ENCODE measurements at places on chromosomes 11 and 22.

- no peak for DNase-seq
Observed at GRCh38 chr11:123386796-123387510, 43.1 kb upstream of the GRAMD1B start.

- no peak for DNase-seq
Observed at GRCh38 chr11:44256673-44257291, 53.2 kb downstream of the ALX4 start.

DNA sequence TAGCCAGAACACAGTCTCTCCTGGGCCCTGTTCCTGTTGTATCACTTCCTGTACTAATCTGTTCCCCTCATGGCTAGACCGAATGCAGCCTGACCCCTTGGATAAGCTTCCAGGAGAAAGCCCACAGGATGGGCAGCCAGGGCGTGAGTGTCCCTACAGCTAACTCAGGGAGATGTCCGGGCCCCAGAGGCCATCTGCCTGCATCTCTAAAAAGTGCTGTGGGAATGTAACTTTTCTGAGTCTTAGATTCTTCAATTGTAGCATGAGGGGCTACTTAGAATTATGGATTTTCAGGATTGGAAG, 7.7 kb upstream of the MALAT1 start:
- no peak for DNase-seq

DNA sequence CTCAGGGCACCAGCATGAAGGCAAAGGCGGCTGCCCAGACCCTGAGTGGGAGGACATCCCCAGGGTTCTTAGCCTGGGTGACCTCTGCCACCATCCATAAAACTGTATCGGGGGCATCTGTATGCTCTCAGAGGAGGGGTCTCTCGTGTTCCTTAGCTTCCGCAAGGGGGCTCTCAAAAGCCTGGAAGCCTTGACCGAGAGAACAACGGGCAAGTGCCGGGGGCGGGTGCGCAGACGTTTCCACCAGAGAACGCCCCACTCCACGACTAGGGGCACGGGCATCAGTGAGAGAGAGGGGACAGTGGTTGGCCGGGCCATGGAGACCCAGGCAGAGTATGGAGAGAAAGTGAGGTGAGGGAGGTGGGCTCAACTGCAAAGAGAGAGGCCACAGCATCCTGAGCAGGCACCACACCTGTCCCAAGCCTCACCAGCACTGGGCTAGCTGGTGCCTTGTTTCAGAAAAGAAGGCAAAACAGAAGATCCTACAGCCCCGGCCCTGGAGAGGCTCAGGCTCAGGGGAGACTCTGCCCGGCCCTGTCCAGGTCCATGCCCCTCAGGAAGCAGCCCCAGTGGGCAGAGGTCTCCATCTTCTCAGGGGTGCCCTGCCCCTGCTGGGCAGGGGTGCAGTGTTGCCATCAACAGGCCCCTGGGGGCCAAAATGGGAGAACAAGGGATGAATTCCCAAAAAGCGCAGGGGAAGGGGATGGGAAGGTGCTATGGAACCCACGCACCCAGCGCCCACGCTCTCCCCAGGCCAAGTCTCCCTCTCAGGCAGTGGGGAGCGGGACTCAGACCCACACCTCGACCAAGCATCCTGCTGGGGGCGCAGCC, 5.9 kb downstream of the TSPAN32 start:
- DNase-seq = no peak

DNA sequence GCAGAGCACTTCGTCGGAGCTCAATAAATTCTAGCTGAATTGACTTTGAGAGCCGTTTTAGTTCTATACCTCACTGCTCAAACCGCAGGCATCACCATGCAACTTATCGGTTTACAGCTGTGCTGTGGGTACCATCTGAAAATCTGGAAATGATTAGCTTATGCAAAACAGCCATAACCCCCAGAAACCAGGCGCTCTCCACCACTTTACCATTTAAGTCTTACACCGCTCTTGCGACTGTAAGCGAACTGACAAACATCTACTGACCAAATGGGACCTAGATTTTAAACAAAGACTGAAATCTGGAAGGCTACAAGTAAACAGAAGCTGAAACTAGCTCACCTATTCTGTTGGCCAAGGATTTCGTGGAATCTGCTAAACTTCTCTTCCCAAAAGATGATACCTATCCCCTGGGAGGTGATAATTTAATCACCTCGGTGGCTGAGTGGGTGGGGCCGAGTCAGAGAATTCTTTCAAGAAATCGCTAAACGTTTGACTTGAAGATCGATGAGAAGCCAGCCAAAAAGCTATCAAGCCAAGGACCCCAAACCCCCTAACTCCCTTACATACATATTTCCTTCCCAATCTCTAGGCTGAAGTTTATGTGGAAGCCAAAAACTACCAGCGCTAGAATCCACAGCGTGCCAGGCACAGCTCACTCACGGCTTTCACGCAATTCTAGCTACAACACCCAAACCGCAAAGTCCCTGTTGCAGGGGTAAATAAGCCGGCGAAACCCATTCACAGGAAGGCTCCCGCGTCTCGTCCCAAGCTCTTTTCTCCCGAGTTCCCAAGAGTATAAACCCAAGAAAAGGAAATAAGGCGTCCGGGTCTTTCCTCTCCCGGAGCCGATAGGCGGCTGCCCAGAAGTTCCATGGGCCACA, 644 bp downstream of the SPTY2D1 start:
- no peak for DNase-seq

DNA sequence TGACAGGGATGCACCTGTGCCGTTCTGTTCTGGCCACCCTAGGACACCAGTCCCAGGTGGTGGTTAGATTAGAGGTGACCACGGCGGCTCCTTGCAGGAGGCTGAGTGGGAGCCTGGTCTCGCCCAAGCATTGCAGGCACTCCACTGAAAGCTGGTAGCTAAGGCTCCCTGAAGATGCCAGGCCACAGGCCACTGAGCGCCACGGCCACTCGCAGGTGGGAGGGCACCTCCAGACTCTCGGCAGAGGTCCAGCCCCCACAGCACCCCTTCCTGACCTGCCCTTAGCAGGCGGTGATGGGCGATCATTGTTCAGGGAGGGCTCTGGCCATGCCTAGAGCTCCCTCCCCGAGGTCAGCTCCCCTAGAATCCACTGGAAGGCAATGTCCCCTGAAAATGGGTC, 1270.2 kb downstream of the BRD1 start:
- DNase-seq = no peak

- no peak for DNase-seq
Observed at GRCh38 chr11:120329556-120329955, 4.5 kb downstream of the TLCD5 start.

DNA sequence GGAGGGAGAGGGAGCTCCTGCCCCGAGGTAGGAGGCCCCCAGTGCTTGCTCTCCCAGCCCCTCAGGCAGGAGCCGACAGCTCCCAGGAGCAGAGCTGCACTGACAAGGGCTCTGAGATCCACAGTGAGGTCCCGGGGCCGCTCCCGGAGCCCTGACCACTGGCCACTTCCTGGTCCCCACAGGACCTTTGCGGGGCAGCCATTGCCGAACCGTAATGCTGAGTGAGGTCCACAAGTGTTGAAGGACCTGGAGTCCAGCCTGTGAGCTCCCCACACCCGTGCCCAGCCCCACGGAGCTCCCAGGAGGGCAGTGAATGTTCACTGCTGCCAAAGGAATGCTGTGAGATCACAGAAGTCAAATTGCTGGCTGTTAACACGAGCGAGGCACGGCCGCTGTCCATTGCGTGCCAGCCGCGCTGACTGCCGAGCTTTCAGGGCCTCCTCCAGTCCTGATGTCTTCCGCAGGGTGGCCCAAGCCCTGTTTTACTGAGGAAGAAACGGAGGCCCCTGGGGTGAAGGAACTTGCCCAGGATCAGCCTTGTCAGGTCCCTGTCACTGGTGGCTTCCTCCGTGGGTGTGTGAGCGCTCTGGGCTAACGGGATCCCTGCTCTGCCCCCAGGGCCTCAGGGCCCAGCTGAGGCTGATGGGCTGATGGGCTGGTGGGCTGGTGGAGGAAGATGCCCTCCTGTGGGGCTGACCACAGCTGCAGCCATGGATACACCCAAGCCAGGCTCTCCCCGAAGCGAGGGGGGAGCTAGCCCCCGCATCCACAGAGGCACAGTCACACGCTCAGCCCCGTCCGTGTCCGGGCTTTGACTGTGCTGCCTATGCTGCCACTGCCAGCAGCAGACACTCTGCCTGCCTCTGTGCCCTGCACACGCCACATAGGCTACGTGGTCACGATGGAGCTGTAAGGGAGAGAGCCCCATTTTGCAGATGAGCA, 70.8 kb downstream of the WNT7B start:
- no peak for DNase-seq

- DNase-seq = no peak
Observed at GRCh38 chr11:42773729-42774128, 538.1 kb upstream of the API5 start.
